Astrocyte (in vitro differentiated cells and primary cell): ENCODE measurements at places on chromosomes 2 and 18. TPM values are rescaled to one million over a fixed set of nuclear protein-coding genes. Genes with fewer than 3 reads are reported as not detected.

DNA sequence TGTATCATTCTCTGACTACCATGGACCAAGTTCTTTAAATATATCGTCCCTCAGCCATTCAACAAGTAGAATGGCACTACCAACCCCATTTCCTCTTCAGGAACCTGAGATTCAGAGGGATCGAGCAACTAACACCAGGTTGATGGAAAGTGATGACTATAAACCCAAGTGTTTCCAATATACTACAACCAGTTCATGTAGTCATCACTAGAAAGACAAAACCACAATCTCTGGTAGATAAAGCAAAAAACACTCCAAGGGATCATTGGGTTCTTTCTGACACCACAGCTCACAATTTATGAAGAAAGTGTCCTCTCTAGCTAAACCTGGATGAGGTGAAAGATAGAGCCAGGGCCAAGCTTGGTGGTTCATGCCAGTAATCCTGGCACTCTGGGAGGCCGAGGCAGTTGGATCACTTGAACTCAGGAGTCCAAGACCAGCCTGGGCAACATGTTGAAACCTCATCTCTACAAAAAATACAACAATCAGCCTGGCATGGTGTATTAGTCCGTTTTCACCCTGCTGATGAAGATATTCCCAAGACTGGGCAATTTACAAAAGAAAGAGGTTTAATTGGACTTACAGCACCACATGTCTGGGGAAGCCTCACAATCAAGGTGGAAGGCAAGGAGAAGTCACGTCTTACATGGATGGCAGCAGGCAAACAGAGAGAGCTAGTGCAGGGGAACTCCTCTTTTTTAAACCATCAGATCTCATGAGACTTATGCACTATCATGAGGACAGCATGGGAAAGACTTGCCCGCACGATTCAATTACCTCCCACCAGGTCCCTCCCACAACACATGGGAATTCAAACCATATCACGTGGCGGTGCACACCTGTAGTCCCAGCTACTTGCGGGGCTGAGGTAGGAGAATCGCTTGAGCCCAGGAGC is 2.2 kb downstream of the CD226 start:
- DNase-seq: no peak

- DNase-seq: no peak
These were observed 164.4 kb downstream of the BABAM2 start for GRCh38 chr2:28054916-28055315.

- no peak for DNase-seq
These were observed 101.6 kb upstream of the DAPL1 start for GRCh38 chr2:158693476-158693875.

- no peak for DNase-seq
These were observed 18.7 kb upstream of the CCDC102B start for GRCh38 chr18:68779169-68779568.

DNA sequence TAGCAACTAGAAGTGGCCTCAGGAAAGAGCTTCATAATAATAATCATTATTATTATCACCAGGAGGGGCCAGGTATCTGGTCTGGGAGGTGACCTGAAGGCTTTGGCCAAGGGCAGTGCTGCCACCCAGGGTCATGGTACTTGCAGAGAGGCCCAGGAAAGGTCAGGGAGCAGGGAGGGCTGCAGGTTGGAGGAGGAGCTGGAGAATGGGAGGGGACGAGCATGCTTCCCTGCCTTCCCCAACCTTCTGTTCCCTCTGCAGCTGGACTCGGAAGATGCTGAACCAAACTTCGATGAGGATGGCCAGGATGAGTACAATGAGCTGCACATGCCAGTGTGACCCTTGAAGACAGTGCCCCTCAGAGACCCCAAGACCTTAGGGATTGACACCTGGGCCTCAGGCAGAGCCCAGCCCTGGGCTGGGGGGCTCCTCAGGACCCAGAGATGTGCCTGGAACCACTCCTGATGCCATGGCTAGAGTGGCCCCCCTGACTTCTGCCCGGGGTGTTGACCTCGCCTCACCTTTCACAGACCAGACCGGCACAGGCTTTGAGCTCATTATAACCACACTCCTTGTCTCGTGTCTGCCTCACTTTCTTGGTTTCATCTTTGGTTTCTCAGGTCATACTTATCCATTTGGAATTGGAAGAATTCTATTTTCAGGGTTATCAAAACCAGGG is 14.1 kb downstream of the SLC4A3 start:
- DNase-seq: no peak

- no peak for DNase-seq
These were observed 448.1 kb upstream of the SMIM21 start for GRCh38 chr18:75875559-75875958.

DNA sequence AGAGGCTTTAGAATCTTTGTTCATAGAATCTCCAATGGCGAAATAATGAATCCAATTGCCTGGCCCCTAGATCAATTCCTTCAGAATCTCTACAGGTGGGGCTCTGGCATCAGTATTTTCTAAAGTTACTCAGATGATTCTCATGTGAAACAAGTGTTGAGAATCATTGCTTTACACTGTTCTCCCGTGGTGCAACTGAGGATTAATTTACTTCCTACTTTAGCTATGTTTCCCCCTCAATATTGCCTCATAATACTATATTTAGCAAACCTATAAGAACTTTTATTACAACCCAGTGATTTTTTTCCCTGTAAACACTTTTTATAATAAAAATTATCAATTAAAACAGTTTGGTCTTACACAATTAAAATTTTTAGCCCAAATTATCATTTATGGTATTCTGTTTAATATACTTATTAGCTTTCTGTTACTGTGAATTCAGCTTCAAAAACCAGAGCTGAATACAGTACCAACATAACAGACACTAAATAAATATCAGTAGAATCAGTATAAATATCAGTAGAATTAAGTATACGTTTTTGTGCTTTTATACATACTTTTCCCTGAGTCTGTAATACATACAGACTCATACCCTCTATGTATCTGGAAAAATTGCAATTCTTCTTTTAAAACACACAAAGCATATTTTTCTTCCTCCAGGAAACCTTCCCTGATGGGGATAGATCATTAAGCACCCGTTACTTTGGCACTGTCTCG is 20.8 kb downstream of the SLC38A11 start:
- DNase-seq: no peak

NTSR2 gene
- not detected in 2 replicates for total RNA-seq

SERPINB3 gene
- total RNA-seq: not detected in 2 replicates

PTPRN gene
- 76.6 and 88.2 TPM in 2 replicates for total RNA-seq
